ENCODE measurements at places on chromosomes 1 and 21.

DNA sequence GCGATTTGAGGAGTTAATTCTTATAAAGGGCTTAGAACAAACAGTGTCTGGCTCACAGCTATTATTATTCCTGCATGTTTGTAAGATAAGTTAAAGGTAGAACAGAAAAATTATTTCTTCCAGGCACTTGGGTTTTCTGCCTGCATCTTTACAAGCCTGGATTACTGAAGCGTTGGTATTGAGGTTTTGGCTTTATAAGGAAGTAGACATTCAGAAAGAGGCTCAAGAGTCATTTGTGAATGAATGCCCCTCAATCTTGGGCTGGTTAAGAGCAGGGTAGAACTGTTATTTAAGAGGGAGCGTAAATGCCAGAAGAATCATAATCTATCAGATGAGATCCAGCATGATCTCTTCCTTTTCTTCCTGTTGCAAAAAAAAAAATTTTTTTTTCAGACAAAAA lies 77.3 kb upstream of the ARID1A start:
- DNase-seq = no peak

- no peak for DNase-seq
These were observed 27.8 kb downstream of the AVPR1B start for GRCh38 chr1:206089341-206089740.

GRCh38 chr1:205689479-205689878 lies 9.2 kb upstream of the SLC45A3 start:
- DNase-seq = no peak

DNA sequence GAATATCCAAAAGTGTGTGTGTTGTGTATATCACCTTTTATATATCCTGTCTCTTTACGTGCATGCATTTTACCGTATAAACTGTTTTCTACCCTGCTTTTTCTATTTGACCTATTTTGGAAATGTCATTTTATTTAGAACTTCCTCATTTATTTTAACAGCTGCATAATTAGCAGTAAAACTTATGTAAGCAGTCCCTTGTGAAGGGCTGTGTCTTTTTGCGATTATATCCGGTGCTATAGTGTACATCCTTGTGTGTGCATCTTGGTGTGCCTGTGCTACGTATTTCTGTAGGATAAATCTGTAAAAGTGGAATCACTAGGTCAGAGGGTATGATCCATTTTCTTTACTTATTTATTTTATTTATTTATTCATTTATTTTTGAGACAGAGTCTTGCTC lies 7.2 kb downstream of the LGALS8 start:
- no peak for DNase-seq

GRCh38 chr21:32155226-32155625 lies 123.6 kb downstream of the MIS18A start:
- no peak for DNase-seq

- no peak for DNase-seq
These were observed 55.2 kb downstream of the SYT14 start for GRCh38 chr1:209993061-209993830.

GRCh38 chr1:156899956-156900718 lies 6.6 kb downstream of the PEAR1 start:
- no peak for DNase-seq

- DNase-seq = no peak
These were observed 363.6 kb downstream of the PBX1 start for GRCh38 chr1:164922585-164922984.

- DNase-seq = no peak
These were observed 105.8 kb upstream of the RALGPS2 start for GRCh38 chr1:178619042-178619927.

DNA sequence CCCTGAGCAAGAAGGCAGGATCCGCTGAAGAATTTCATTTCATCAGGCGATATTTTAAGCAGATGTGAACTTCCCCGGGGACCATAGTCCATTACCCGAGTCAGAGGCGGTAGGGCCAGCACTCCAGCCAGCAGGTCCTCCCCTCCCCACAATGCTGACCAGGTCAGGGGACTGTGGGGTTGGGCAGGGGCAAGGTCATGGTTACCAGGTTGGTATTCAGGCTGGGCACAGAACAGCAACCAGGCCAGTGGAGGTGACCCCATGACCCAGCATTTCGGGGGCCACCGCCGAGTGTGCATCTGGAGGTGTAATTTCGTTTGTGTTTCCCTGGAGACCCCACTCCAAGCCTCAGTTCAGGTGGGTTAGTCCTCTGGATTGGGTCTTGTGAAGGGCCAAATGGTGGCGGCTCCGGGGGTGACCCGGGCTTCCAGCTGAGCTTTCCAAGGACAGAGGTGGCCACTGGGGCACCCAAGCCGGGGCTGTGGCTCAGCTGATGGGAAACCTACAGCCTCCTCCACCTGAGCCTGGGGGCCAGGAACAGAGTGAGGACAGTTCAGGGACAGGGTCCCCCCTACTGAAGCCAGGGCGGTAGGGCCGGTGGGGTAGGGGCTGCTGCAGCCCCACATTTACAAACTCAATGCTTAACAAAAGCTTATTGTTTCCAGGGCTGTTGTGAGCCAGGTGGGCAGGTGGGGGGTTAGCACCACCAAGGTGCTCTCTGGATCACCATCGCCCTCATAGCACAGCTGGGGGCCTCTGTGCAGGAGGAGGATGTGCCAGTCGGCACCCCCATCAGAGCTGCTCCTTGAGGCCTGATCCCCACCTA lies 2.8 kb downstream of the PRDM16 start:
- DNase-seq = no peak

- DNase-seq = peak; percentile 37
These were observed 19.8 kb upstream of the PTP4A2 start for GRCh38 chr1:31957701-31958674.

Data from CD4-positive, alpha-beta T cell treated with Interleukin-21 for 1 hour (primary cell).